ENCODE measurements at places on chromosomes 16 and 17. TPM values are rescaled to one million over a fixed set of nuclear protein-coding genes. Genes with fewer than 3 reads are reported as not detected.

DNA sequence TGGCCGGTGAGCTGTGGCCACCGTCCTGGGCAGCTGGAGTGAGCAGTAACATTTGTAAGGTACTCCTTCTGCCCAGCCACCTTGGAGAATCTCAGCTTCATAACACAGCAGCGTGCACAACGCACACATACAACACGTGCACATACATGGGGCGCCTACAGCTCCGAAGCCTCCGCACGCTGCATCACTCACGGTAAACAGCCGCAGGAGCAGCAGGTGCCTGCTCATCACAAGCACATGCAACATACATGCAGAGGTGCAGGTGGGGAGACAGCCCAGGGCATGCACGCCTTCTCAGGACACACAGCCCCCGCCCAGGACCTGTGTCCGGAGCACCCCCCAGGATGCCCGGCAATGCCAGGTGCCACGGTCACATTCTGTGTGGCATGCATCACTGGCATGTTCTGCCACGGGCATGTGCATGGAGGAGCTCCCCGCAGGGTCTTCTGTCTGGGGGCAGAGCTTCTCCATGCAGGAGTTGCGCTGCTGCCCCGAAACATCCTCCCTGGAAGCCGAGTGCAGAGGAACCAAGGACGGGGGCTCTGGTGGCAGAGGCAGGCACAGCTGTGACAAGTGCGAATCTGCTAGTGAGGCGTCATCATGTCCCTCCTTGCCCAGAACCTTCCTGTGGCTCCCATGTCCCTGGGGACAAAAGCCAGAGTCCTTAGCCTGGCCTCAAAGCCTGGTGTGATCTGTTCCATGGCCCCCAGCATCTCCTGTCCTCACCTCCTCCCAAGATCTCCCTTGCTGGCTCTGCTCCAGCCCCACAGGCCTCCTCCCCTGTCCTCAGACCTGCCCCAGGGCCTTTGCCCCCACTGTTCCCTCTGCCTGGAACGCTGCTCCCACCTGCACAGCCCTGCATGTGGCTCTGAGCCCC, 184.0 kb upstream of the GSE1 start:
- H3K4me1 ChIP-seq = no peaks in the 10 kb centered on the region
- no peaks in the 10 kb centered on the region for H3K27me3 ChIP-seq
- no peaks in the 10 kb centered on the region for H3K36me3 ChIP-seq
- no peak overlapping the region for H3K27ac ChIP-seq
- DNase-seq = no peak
- no peak overlapping the region for H3K4me3 ChIP-seq

The SLC38A8 gene
- not detected for total RNA-seq

- H3K4me1 ChIP-seq = no peaks in the 10 kb centered on the region
- no peak overlapping the region for H3K27ac ChIP-seq
- H3K27me3 ChIP-seq = no peaks in the 10 kb centered on the region
- DNase-seq = no peak
Measured at GRCh38 chr16:23952128-23952970, 116.6 kb downstream of the PRKCB start.

- no peak overlapping the region for H3K4me3 ChIP-seq
- no peaks in the 10 kb centered on the region for H3K27me3 ChIP-seq
- H3K4me1 ChIP-seq = peaks cover 4% of the 10 kb centered on the region
- H3K36me3 ChIP-seq = peaks cover 39% of the 10 kb centered on the region
Measured at GRCh38 chr17:326010-326621, 26.5 kb downstream of the RPH3AL start.

DNA sequence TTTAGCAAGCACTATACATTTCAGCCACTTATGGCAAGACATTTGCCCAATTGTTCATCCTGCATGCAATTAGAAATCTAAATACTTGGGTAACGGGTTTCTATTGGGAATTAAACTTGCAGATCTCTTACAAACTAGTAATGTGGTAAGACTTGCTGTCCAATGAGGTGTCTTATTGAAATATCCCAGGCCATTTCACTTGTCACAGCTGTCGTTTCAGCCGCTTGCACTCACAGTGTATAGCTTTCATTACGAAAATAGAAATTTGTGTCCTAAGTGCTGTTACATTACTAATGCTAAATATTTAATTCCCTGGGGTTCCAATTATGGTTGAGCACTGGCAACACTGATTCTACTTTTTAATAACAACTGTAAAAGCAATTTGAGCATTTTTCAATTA, 40.3 kb upstream of the IRX5 start:
- DNase-seq = no peak
- H3K36me3 ChIP-seq = no peaks in the 10 kb centered on the region
- H3K27me3 ChIP-seq = no peaks in the 10 kb centered on the region
- H3K4me3 ChIP-seq = no peak overlapping the region
- H3K4me1 ChIP-seq = no peaks in the 10 kb centered on the region
- H3K27ac ChIP-seq = no peak overlapping the region

The ITGAL gene
- 3.1 TPM for total RNA-seq

The CDK3 gene
- 4.4 TPM for total RNA-seq

All from esophagus squamous epithelium (tissue), 5 donors.